ENCODE measurements at places on chromosomes 2 and 18.
A peak's percentile ranks its signal among the peaks of the same experiment; 100 is the strongest.

GRCh38 chr2:202269585-202269984, 4.0 kb downstream of the NOP58 start:
- no peak for DNase-seq

- no peak for DNase-seq
These were observed 1556.6 kb downstream of the DPP10 start for GRCh38 chr2:115999039-115999438.

DNA sequence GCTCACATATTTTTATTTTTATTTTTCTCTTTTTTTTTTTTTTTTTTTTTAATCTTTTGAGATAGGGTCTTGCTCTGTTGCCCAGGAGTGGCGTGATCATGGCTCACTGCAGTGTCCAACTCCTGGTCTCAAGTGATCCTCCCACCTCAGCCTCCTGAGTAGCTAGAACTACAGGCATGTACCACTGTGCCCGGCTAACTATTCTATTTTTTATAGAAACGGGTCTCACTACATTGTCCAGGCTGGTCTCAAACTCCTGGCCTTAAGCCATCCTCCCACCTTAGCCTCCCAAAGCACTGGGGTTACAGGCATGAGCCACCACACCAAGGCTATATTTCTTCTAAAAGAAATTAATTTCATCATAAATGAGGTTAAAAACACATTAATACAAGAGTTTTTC, 45.9 kb downstream of the PTRHD1 start:
- no peak for DNase-seq

DNA sequence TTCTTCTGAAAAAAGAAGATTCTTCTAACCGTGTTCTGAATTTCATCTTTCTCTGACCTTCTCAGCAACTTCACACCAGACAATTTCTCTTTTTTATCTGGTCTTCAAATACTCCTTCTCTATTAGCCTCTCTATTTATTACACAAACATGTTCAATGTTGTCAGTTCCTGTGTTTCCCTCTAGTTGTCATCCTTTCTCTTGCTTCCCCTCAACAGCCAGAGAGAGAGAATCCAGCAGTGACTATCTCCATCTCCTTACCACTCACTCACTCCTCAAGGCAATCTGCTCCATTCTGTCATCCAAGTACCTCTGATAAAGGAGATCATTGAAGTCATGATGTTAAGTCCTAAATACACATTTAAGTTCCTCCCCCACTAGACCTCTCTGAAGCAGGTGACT, 491.9 kb upstream of the CHAC2 start:
- no peak for DNase-seq

GRCh38 chr2:191555092-191555742, 122.7 kb upstream of the NABP1 start:
- DNase-seq = peak; percentile 75

- no peak for DNase-seq
These were observed 707.8 kb upstream of the SALL3 start for GRCh38 chr18:78271790-78272189.

DNA sequence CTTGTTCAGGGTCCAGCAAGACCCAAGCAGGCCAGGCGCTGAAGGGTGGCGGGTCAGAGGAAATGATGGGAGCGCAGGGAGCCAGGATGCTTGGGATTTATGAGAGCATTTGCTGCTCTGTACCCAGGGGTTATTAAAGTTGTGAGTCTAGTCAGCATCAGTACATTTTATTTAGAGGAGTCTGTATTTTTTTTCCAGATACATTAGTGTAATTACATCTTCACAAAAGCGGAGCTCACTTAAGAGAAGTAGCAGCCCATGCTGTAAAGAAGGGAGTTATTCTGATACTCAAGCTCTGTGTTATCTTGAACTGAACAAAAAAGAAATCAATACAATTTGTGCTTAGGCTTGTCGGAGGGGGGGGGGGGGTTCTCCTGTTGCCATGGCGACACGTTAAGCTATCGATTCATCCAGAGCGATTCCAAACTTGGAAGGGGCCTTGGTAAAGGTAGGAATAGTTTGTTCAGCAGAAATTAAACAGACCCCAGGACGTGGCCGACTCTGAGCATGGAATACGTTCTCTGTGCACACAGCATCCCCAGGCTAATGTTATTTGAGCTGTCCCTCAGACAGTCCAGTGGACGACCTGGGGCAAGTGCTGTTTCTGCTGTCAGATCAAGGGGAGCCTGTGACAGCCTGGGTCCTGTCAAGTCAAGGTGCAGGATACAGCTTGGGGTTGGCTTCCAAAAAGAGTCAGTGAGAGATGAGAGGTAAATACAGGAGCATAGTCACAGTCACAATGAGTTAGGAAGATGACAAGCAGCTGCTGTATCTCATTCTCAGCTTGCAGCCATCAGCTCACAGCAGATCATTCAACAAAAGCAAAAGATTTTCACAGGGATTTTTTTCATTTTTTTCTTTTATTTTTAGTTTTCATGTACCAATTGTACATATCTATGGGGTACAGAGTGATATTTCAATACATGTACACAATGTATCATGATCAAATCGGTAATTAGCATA, 387.6 kb downstream of the DCDC2C start:
- no peak for DNase-seq

DNA sequence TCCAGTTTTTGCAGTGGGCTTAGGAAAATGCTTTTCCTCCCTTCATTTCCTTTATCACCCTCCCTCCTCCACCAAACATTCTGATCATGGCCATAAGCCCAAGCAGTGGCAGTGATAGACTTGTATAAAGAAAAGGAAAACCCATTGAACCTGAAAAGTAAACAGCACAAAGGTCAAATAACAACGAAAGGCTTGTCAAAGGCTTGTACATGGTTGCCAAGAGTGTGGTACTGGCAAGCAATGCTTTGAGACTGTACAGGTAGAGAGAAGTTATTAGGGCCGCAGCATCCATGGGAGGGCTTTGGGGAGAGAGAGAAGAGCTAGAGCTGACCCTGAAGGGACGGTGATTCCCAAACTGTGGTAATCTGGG, 2.1 kb upstream of the VWA3B start:
- no peak for DNase-seq

GRCh38 chr18:55509631-55510324, 78.2 kb downstream of the TCF4 start:
- DNase-seq = no peak

DNA sequence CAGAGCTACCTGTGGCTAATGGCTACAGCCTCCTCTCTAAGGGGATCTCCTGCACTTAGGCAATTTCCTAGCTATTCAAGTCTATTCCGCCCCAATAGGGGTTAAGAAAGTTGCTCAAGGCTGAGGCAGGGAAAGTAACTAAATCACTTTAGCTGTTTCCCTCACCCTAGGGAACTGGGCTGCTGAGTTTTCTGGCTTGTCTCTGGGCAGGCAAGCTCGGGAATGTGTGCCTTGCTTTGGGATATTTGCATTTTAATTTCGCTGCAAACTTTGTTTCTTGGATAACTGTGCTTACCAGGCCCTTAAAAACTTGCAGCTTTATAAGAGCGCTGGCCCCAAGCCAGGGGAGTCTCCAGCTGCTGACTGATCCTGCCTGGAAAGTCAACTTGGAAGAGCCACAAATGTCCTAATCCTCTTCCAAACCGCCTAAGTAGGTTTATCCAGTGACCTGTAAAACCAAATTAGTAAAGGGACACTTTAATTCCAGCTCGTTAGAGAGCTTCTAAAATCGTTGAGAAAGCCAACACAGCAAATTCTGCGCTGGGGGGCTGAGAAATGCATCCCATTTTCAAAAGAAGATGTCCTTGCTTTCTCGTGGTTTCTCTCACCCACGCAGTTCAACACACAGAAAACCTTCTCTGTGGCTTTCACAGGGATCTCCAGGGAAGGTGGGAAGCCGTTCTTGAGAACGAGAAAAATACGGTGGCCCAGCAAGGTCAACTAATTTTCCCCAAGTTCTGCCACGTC, 59.5 kb upstream of the SP3 start:
- DNase-seq = peak; percentile 83

GRCh38 chr2:8609357-8609811, 72.5 kb upstream of the ID2 start:
- DNase-seq = no peak

- DNase-seq = no peak
These were observed at the start of gene KHK for GRCh38 chr2:27086724-27087593. Gene KHK (plus strand): TSS chr2:27086772. CDS start chr2:27087260, 488 bp downstream.

- no peak for DNase-seq
These were observed 12.4 kb upstream of the SAP130 start for GRCh38 chr2:128040166-128040771.

DNA sequence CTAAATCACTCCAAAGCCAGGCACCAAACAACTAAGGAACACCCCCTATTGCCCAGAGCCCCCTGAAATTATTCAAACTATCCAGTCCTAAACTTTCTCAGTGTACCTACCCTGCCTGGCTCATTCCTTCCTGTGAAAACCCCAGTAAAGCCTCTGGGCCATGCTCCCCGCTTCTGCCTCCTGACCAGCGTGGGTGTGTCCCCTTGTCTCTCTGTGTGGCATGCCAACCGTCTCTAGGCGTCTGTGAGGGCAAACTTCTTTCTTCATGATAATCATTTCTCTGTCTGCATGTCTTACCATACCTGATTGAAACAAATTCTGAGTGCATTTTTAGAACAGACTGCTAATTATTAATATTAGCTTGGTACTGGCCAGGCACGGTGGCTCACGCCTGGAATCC, 109.0 kb upstream of the MSH2 start:
- DNase-seq = no peak

DNA sequence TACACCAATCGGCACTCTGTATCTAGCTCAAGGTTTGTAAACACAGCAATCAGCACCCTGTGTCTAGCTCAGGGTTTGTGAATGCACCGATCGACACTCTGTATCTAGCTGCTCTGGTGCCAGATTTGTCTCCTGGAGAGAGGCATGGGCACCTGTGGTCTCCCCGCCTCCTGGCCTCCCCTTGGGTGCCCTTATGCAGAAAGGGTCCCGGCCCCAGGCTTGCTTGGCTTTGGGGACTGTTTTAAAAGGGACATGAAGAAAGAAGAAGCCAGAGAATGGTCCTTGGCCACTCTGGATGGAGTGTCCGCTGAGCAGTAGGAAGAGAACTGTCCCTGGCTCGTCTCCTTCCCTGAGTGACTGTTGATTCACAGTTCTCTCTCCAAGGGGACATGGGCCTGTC, 11.5 kb upstream of the ALPP start:
- DNase-seq = no peak

- DNase-seq = no peak
These were observed 134.8 kb upstream of the THUMPD2 start for GRCh38 chr2:39913648-39914461.

DNA sequence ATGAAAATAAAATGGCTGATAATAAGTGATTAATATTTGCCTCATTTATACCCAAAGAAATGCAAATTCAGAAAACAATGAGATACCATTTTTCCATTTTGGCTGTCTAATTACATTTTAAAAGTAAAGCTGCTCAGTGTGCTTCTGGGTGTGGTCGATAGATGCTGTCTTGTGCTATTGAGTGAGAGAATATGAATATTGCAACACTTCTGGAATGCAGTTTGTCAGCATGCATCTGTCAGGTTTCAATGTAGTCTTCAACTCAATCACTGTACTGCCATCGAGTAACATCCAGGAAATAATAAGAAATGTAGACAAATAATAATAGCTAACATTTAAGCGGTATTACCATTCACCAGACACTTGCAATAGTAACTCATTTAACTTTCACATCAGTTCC, 3.9 kb downstream of the IL18R1 start:
- no peak for DNase-seq

DNA sequence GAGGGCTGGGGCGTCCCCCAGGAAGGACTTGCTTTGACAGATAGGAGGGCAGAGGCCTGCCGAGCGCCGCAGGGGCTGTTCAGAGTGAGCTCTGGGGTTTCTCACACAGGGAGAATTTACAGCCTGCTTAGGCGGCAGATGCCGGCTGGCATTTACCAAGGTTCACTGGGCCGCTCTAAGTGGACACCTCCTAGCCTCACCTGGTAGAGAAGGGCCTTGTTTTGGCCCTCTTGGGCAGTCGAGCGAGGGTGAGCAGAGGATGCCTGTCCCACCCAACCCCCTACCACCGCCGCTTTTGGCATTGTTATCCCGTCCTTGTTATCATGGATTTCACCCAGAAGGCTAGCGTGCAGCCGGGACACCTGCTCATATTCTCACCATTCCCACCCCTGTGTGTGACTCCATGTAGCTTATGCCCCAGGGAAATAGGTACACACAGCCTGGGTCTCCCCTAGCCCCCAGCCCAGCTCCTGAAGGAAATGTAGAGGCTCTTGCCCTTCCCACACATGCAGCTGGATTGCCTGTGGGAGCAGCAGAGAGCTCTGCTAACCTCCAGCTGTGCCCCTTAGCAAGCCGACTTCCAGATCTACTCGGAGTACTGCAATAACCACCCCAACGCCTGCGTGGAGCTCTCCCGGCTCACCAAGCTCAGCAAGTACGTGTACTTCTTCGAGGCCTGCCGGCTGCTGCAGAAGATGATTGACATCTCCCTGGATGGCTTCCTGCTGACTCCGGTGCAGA, 52.4 kb downstream of the FAM168B start:
- no peak for DNase-seq

GRCh38 chr2:85398426-85399182, 11.6 kb downstream of the CAPG start:
- DNase-seq = no peak

GRCh38 chr2:27573452-27573851, 9.4 kb upstream of the ZNF512 start:
- no peak for DNase-seq

- no peak for DNase-seq
These were observed 43.1 kb upstream of the LONRF2 start for GRCh38 chr2:100365434-100365833.

DNA sequence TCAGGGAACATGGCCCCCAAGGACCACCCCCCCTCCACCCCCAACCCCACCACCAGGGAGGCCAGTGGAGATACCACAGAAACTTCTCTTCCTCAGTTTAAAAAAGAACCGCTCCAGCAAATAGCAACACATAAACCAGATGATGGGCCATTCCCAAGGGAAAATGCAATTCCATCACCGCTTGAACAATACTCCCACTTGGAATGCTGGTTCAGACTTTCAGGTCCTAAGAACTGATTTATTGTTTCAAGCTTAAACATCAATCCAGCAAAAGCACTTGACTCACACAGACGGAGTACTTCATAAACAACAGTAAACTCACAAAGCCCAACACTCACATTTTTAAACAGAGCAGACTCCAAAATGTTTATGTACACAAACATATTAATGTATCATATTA, 6.9 kb downstream of the HDAC4 start:
- no peak for DNase-seq

- DNase-seq = no peak
These were observed 89.5 kb downstream of the GORASP2 start for GRCh38 chr2:171018522-171018921.

- DNase-seq = no peak
These were observed 1132.9 kb upstream of the ZEB2 start for GRCh38 chr2:145652571-145653545.

- no peak for DNase-seq
These were observed 295.6 kb downstream of the KIAA1328 start for GRCh38 chr18:37124516-37124915.

DNA sequence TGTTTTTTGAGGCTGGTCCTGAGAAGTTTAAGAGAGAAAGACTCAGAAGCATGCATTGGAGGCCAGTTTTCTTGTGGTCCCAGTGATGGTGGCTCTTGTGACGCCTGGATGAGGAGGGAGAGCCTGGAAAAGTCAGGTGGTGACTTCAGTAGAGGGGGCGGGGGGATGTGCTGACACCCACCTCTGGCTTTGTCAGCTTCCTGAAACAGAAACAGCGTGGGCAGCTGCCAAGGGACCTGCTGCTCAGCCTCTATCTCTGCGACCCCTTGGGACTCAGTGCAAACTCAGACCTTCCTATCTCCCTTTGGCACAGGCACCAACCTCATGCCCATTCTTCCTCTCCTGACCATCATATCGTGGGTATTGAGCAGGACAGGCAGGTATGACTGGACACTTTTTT, 6.4 kb downstream of the TGFBRAP1 start:
- no peak for DNase-seq

- DNase-seq = no peak
These were observed 368.3 kb upstream of the SALL3 start for GRCh38 chr18:78611201-78611800.
